ENCODE measurements at places on chromosomes 12 and 14.

- DNase-seq = no peak
These were observed 252.2 kb upstream of the GRIP1 start for GRCh38 chr12:66931091-66931490.

- no peak for DNase-seq
These were observed 1.1 kb downstream of the NUMB start for GRCh38 chr14:73457041-73457923.

DNA sequence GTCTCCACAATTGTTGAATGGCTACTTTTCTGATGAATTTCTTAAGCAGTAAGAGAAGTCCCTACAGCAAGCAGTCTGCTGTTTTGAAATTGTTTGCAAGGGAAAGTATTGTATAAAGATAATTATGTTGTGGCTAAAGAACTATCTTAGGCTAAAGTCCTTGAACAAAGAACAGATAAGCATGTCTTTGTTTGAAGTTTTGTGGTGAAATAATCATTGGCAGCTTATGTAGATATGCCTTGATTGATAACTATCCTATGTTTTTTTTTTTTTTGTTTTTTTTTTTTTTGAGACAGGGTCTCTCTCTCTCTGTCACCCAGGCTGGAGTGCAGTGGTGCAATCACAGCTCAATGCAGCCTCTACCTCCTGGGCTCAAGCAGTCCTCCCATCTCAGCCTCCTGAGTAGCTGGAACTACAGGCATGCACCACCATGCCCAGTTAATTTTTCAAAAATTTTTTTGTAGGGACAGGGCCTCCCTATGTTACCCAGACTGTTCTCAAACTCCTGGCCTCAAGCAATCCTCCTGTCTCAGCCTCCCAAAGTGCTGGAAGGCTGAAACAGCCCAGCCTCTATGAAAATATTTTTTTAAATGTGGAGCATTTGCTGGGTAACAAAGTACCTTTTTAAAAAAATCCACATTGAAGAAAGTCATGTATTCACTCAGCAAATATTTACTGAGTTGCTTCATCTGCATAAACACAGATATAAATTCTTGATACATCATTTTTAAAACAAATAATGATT lies 80.8 kb downstream of the LLPH start:
- DNase-seq = no peak

- no peak for DNase-seq
These were observed 84.1 kb downstream of the FBXL14 start for GRCh38 chr12:1510056-1510812.

Measured in NCI-H1092 (cell line).